Left renal pelvis (tissue), 4 donors: ENCODE measurements at places on chromosomes 12 and 14. TPM values are rescaled to one million over a fixed set of nuclear protein-coding genes. Genes with fewer than 3 reads are reported as not detected.

DNA sequence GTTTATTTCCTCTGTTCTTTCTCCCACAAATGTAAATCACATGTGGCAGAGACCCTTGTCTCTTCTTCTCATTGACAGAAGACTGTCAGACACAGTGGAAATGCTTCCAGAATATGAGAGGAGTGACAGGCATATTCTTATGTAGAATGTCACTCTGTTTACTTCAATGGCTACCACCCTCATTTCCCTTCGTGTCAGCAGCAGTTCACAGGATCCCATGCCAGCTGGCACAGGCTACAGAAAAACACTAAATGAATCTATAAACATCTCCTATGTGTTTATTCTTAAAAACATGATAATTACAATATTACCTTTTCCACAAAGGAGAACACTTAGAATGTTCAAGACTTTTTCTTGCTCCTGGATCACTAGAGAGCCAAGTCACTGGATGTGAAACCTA lies 183.8 kb upstream of the CNTN1 start:
- DNase-seq, result no peak

GRCh38 chr12:123894823-123895345 lies 77.7 kb downstream of the CCDC92 start:
- no peak for DNase-seq

- DNase-seq, result no peak
These were observed 40.1 kb downstream of the CACNA1C start for GRCh38 chr12:2092890-2093289.

DNA sequence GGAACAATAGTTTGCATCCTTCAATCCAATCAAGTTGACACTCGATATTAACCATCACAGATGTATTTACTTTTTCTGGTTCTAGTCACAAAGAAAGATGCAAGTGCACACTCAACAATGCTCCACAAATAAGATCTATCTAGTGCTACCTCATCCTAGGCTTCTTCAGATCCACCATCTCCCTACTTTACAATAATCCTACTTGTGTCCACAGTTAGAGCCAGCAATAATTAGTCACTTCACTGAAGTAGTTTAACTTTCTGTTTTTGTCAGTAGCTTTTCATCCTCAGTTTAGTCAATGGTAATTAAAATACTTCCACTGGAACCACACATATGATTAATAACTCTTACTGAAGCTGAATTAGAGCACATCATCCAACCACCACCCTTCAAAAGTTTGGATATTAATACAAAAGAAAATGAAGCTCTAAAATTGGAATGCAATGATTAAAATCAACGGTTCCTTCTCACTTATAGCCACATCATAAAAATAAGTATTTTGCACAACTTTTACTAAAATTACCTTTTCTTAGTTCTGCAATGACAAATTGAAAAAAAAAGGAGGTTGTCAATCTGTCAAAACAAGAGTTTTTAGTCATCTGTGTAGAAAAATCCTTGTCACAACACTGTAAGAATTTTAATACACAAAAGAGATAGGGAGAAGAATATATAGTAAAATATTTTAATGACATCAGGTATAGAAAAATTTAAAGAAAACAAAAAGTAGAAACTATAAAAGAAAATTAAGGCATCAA lies 28.2 kb upstream of the SNRPF start:
- no peak for DNase-seq

DNA sequence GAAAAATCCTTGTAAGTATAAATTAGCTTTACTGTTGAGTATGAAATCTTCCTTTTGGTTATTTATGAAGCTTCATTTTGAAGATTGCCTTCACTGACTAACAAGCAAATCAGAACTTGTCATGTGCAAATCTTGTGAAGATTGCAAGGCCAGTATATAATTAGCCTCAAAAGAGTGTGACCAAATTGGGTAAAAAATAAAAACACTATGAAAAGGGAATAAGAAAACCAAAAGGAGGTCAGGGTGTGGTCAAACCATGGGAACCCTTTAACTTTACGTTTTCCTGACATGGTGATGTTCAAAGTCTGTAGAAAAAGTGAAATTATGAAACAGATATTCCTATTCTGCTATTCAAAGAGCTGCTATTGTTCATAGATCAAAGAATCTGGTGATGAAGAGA lies 230.3 kb downstream of the BCAT1 start:
- no peak for DNase-seq

GRCh38 chr14:90191585-90191984 lies 64.8 kb upstream of the PSMC1 start:
- DNase-seq, result no peak

Gene PTPRR
- 0.08 TPM for polyA plus RNA-seq

DNA sequence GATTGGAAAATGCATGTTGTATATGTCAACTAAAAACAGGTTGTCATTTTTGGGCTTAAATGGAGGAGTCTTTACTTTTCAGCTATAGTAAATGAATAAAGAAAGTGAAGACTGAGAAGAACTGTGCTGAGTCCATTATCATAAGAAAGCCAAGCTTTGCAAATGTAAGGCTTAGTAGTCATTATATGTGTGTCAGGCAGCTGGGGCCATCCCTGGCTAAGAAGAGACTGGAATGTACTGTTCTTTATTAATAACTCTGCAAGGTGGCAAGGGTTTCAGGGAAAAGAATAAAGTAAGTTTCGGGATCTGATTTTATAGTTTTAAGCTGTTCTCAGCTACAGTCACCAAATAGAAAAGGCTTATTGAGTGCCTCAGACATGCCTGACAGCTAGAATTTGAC lies 48.7 kb downstream of the SRGAP1 start:
- no peak for DNase-seq

- no peak for DNase-seq
These were observed 56.5 kb upstream of the JDP2 start for GRCh38 chr14:75371297-75371696.

DNA sequence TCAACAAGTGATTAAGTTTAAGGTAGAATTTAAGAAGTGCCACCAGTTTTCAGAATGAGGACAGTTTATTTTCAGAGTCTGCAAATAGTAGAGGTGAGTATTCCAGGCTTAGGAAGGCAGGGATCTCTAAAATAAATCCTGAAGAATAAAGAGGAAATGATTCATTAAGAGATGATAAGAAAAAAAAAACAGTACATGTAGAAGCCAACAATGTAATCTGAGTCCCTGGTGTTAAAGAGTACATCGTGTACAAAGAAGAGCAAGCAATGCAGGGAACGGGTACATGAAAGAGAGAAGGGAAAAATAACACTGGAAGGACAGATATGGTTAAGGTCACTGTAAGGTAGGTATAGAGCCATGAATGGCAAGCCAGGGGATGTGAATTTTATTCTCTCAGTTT lies 95.2 kb upstream of the FOXG1 start:
- no peak for DNase-seq

GRCh38 chr12:57008178-57008577 lies 1.8 kb upstream of the ZBTB39 start:
- no peak for DNase-seq

Gene MORN3
- polyA plus RNA-seq, result 1.7 TPM

DNA sequence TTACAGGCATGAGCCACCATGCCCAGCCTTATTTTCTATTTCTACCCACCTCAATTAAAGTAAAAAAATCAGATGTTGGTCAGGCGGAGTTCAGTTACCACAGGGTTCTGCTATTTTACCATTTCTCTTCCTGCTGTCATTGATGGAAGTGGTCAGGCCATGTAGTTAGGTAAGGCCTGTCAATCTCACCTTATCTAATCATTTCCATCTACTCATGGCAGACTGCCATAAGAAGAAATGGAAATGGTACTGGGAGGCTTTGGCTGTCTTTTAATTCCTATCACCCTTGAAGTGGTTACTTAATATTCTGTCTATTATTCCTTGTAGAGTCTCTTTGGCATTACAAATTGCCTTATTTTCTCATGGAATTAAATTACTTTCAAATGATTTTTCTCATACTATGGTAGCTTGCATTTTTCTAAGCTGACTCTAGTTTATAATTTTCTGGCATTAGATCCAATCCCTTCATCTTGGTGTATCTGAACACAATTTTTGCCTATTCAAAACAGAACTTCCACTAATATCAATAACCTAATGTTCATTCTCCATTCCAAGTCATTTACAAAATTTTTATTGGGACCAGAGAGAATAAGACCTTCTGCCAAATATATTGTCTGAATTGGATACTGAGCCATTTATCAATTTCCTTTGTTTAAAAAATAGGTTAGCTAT lies 198.7 kb downstream of the DACT1 start:
- DNase-seq, result no peak

- no peak for DNase-seq
These were observed 182.6 kb downstream of the PIK3C2G start for GRCh38 chr12:18443768-18444437.

Gene INSM2
- 0.06 TPM for polyA plus RNA-seq

Gene KRT83
- polyA plus RNA-seq, result not detected

Gene PRKAB1
- 70.0 TPM for polyA plus RNA-seq

- no peak for DNase-seq
These were observed 50.0 kb upstream of the TCL1A start for GRCh38 chr14:95763875-95764274.

DNA sequence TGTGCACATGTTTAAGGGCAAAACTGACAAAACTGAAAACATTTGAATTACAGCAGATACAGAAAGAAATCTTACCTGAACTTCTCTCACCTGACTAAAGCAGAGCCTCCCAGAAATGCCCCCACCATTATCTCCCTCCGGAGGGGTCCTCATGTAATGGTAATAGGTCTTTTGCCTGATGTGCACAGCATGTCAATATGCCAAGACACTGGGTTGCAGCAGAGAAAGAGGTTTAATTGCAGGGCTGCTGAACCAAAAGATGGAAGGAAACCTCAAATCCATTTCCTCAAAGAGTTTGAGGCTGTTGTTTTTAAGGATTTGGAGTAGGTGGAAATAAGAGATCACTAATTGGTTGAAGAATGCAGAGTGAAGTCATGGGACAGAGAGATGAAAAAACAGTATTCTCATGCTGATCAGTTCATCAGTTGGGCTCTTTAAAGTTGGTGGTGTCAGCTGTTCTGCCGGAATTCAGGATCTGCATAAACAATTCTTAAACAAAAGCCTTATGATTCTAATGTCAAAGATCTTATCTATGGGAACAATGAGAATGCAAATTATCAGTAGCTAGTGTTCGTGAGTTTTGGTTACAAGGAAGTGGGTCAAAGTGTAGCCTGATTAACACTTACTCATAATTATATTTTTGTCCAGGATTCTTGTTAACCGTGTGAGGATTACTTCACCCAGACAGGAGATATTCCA lies 18.2 kb downstream of the ANG start:
- no peak for DNase-seq
